Adrenal gland (tissue), 19 donors: ENCODE measurements at places on chromosomes 11 and 22. TPM values are rescaled to one million over a fixed set of nuclear protein-coding genes. Genes with fewer than 3 reads are reported as not detected.

DNA sequence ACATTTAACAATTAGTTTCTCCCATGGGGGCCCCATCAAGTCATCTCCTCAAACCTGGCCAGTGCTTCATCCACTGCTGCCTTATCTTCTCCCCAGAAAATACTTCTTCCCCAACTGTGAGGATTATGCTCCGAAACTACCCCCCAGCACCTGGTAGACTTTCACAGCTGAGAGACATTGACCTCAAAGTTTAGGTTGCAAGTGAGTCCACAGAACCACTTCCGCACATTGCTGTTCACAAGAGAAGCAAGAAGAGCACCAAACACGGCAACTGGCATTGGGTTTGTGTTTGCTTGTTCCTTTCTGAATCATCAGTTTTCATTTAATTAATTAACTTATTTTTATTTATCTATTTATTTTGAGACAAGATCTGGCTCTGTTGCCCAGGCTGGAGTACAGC is 6.1 kb downstream of the MCHR1 start:
- DNase-seq = no peak
- H3K27ac ChIP-seq = no peak overlapping the region
- no peak overlapping the region for H3K4me3 ChIP-seq
- H3K36me3 ChIP-seq = no peaks in the 10 kb centered on the region
- H3K4me1 ChIP-seq = peaks cover 3% of the 10 kb centered on the region
- no peaks in the 10 kb centered on the region for H3K27me3 ChIP-seq

DNA sequence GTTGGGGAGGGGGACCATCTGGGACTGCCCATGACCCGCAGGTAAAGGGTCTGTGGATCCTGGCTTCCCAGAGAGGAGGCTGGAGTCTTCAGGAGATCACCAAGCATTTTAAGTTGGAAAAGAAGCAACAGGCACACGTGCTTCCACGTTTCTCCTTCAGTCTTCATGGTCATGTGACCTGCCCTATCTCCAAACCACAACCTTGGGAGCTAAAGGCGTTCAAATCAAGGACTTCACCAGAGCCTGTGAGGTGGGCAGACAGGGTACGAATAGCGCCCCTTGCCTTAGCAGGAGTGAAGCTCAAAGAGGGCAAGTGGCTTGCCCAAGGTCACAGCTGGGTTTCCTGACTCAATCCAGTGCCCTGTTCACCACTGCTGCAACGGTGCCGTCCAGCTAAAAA is 6.7 kb downstream of the TMEM184B start:
- H3K36me3 ChIP-seq = no peaks in the 10 kb centered on the region
- DNase-seq = peak; percentile 71
- no peaks in the 10 kb centered on the region for H3K27me3 ChIP-seq
- H3K4me1 ChIP-seq = peaks cover 71% of the 10 kb centered on the region

GRCh38 chr11:22674470-22675439 is 8.3 kb downstream of the GAS2 start:
- no peaks in the 10 kb centered on the region for H3K27me3 ChIP-seq
- DNase-seq = no peak
- H3K36me3 ChIP-seq = no peaks in the 10 kb centered on the region

DNA sequence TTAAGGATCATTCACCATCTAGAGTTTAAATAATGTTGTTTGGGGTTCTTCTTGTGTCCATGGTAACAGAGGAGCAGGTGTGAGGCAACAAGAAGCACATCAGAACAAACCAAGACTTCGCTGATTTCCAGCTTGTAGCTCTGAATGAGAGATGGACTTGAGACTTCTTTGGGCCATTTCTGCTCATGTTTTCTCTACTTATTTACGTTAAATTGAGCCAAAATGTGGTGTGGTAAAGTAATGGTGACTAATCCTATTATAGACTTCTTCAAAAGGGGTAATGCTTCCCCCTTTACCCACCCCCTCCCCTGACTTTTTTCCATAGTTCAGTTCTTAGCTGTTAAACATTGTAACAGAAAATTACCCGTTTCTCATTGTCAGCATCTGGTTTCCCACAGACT is 65.2 kb downstream of the CSTPP1 start:
- H3K4me1 ChIP-seq = peaks cover 36% of the 10 kb centered on the region
- no peak overlapping the region for H3K27ac ChIP-seq
- no peak overlapping the region for H3K4me3 ChIP-seq
- no peak for DNase-seq
- H3K27me3 ChIP-seq = no peaks in the 10 kb centered on the region

- peak; percentile 64 for DNase-seq
- no peaks in the 10 kb centered on the region for H3K36me3 ChIP-seq
- peaks cover 29% of the 10 kb centered on the region for H3K4me1 ChIP-seq
- H3K27me3 ChIP-seq = no peaks in the 10 kb centered on the region
- H3K27ac ChIP-seq = peak overlapping the region; percentile 74
Measured at GRCh38 chr11:83051760-83052671, 19.7 kb downstream of the RAB30 start.

HPS5 gene
- 21.8 TPM for total RNA-seq

SHANK3 gene
- total RNA-seq = 9.7 TPM

- no peak for DNase-seq
- no peaks in the 10 kb centered on the region for H3K27me3 ChIP-seq
- no peak overlapping the region for H3K27ac ChIP-seq
Measured at GRCh38 chr22:44879301-44879680, 126.9 kb downstream of the ARHGAP8 start.

DNA sequence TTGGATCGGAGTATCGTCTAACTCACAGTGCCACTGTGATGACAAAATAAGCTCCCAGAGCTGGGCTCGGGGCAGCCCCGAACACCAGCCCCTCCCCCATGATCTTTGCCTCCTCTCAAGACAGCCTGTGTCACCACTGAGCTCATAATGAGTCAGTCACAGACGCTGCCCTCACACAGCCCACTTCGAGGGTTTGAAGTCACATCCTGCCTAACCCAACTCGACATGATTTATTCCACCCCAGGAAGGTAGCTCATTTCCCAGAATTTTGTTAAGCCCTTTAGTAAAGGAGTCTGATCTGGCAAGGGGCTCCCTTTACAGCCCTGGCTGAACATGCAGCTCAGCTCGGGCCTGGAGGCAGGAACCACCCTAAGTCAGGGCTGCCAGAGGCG is 22.8 kb downstream of the MYH9 start:
- peaks cover 93% of the 10 kb centered on the region for H3K4me1 ChIP-seq
- peak overlapping the region; percentile 70 for H3K27ac ChIP-seq
- no peaks in the 10 kb centered on the region for H3K27me3 ChIP-seq
- DNase-seq = peak; percentile 78
- H3K36me3 ChIP-seq = no peaks in the 10 kb centered on the region
- H3K4me3 ChIP-seq = no peak overlapping the region

- no peak overlapping the region for H3K4me3 ChIP-seq
- H3K27me3 ChIP-seq = no peaks in the 10 kb centered on the region
- no peaks in the 10 kb centered on the region for H3K36me3 ChIP-seq
- H3K4me1 ChIP-seq = no peaks in the 10 kb centered on the region
- no peak overlapping the region for H3K27ac ChIP-seq
Measured at GRCh38 chr11:83941050-83941449, 654.9 kb upstream of the CCDC90B start.

DNA sequence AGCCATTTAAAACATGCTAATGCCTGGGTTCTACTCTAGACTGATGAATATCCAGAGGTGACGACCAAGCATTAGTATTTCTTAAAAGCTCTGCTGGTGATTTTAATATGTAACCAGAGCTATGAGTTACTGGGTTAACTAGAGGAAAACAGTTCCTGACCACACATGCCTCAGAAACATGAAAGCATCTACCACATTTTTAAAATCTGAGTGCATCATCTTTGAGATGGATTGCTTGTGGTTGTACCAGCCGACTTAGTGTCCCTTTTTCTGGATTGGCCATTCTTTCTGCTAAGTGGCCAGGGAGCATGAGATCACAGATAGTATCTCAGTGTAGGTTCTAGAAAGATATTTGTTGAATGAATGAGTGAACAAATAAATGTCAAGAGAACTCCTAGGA is 152.4 kb downstream of the NTM start:
- no peaks in the 10 kb centered on the region for H3K4me1 ChIP-seq
- H3K36me3 ChIP-seq = no peaks in the 10 kb centered on the region
- no peak overlapping the region for H3K27ac ChIP-seq
- DNase-seq = no peak

DNA sequence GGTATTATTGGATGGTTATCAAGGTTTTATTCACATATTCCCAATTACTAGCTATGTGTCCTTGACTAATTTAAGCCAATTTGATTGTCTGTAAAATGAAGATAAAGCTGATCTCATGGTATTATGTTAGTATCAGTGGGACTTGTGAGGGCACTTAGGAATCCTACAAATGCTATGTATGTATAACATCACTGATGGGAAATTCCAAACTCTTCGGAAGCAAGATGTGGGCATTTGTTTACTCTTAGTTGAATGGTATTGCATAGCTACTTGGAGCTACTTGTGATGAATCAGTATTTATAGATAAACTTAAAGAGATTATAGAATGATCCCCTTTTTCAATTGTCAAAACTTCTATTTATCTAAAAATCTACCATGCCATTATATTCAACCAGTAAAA is 239.9 kb downstream of the CNTN5 start:
- H3K27ac ChIP-seq = no peak overlapping the region
- no peaks in the 10 kb centered on the region for H3K4me1 ChIP-seq
- no peak for DNase-seq
- H3K36me3 ChIP-seq = no peaks in the 10 kb centered on the region
- H3K4me3 ChIP-seq = no peak overlapping the region
- H3K27me3 ChIP-seq = no peaks in the 10 kb centered on the region

DNA sequence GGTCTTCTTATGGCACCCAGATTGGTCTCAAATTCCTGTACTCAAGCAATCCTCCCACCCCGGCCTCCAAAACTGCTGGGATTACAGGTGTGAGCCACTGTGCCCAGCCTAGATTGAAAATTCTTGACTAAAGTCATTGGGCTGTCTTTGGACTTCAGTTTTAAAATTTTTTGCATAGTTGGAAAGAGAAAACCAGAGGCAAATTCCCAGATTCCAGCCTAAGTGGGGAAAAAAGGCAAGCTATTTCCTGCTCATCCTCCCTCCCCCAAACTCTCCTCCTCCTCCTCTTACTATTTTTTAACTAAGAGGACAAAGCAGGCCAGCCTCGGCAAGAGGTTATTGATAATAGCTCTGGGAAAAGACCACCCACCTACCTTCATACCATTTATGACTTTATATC is 78.6 kb upstream of the CLMP start:
- H3K36me3 ChIP-seq = no peaks in the 10 kb centered on the region
- H3K27ac ChIP-seq = no peak overlapping the region
- no peak for DNase-seq
- no peaks in the 10 kb centered on the region for H3K27me3 ChIP-seq
- no peak overlapping the region for H3K4me3 ChIP-seq
- H3K4me1 ChIP-seq = no peaks in the 10 kb centered on the region

- H3K27ac ChIP-seq = no peak overlapping the region
- H3K36me3 ChIP-seq = no peaks in the 10 kb centered on the region
- DNase-seq = no peak
- H3K27me3 ChIP-seq = no peaks in the 10 kb centered on the region
Measured at GRCh38 chr11:6129011-6129410, 21.5 kb downstream of the OR56B4 start.

ARHGAP8 gene
- 0.80 TPM for total RNA-seq

DNA sequence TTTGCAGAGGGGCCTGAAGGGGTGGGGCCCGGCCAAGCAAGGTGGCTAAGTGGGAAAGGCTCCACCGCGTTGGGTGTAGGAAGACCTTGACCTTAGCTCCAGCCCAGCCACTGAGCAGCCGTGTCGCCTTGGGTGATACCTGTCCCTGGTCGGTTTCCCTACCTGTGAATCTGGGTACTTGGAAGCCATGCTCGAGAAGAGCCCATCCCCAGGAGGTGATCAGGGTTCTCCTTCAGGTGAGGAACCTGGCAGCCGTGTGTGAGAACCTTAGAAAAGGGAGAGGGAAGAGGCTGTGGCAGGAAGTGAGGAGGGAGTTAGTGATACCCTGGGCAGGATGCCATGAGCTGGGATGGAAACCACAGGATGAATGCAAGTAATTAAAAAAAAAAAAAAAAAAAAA is 21.6 kb downstream of the PPARA start:
- H3K27ac ChIP-seq = peak overlapping the region; percentile 68
- H3K27me3 ChIP-seq = no peaks in the 10 kb centered on the region
- no peak overlapping the region for H3K4me3 ChIP-seq
- peaks cover 22% of the 10 kb centered on the region for H3K4me1 ChIP-seq

TST gene
- total RNA-seq = 194 TPM

GRCh38 chr22:20532256-20532993 is 25.0 kb downstream of the MED15 start:
- no peak overlapping the region for H3K27ac ChIP-seq
- peaks cover 13% of the 10 kb centered on the region for H3K36me3 ChIP-seq
- H3K4me3 ChIP-seq = no peak overlapping the region
- no peak for DNase-seq
- no peaks in the 10 kb centered on the region for H3K27me3 ChIP-seq

DNA sequence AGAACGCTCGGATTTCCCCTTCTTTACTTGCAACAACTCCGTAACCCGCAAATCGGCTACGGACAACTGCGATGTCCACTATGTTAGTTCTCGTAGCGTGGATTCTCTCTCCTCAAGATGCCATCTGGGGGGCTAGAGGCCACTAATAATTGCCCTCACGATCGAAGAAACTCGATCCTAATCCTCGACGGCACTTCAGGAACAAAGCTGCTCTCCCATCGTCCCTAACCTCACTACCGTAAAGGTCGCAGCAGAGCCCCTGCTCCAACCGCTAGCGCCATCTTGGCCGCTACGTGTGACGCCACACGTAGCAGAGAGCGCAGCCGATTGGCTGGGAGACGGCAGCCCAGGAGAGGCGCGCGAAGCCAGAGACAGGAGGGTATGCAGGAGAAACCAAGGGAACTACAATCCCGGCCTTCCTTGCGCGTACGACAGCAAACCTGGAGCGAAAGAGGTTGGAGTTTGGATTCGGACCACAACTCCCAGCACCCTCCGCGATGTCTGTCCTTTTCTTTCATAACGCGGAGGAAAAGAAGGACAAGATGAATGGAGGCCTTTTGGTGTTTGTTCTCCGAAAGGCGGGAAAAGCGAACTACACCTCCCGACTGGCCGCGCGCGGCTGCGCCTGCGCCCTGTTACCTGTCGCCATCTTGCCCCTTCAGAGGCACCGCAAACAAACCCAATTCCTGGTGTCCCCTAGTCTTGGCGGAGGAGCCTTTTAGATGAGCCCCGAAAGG is at the start of gene EMSY:
Gene EMSY, plus strand, starts transcription at position 635 of the 737 bp plus-strand sequence. CDS start 1,921 bp downstream, outside the sequence.
- peaks cover 11% of the 10 kb centered on the region for H3K4me1 ChIP-seq
- DNase-seq = peak; percentile 98
- H3K27me3 ChIP-seq = no peaks in the 10 kb centered on the region
- peaks cover 8% of the 10 kb centered on the region for H3K36me3 ChIP-seq
- peak within 1 kb of the TSS; percentile 97 for H3K27ac ChIP-seq
- H3K4me3 ChIP-seq = peak within 1 kb of the TSS; percentile 85

SHANK2 gene
- total RNA-seq = 0.95 TPM

TUB gene
- total RNA-seq = 11.3 TPM
